ENCODE measurements at places on chromosomes 3 and 15. TPM values are rescaled to one million over a fixed set of nuclear protein-coding genes. Genes with fewer than 3 reads are reported as not detected.

Gene SERPINI1
- 6.1 TPM for total RNA-seq

DNA sequence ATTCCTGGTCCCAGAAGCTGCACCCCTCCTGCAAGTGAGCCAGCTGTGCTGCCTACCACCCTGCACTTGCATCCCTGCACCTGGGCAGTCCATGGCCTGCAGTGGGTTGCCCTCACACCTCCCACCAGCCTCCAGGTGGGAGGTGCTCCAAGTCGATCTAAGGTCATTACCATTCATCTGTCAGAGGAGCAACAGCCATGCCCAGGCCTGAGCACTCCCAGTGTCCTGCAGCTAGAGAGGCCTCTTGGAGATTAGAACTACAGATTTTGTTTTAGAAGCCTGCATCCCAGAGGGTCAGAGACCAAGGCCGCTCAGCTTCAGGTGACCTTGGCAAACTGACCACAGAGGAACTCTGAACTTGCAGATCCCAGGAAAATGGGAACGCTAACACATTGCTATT lies 9.0 kb upstream of the ZXDC start:
- no peak overlapping the region for H3K4me3 ChIP-seq
- no peak for DNase-seq
- no peaks in the 10 kb centered on the region for H3K36me3 ChIP-seq
- peaks cover 34% of the 10 kb centered on the region for H3K4me1 ChIP-seq

Gene DPH3
- total RNA-seq = 26.5 TPM

- H3K4me1 ChIP-seq = peaks cover 16% of the 10 kb centered on the region
- no peak overlapping the region for H3K27ac ChIP-seq
- no peaks in the 10 kb centered on the region for H3K36me3 ChIP-seq
- H3K27me3 ChIP-seq = peaks cover 51% of the 10 kb centered on the region
Measured at GRCh38 chr3:125401402-125401801, 26.3 kb upstream of the ZNF148 start.

Gene RBPMS2
- 202 TPM for total RNA-seq

Gene GOLGA8T
- total RNA-seq = 1.0 TPM

Gene TMF1
- 20.6 TPM for total RNA-seq

Gene OR5AC2
- total RNA-seq = not detected

- no peaks in the 10 kb centered on the region for H3K27me3 ChIP-seq
- peaks cover 15% of the 10 kb centered on the region for H3K4me1 ChIP-seq
- no peak overlapping the region for H3K27ac ChIP-seq
- no peaks in the 10 kb centered on the region for H3K36me3 ChIP-seq
Measured at GRCh38 chr3:24237971-24238706, 256.5 kb downstream of the THRB start.

GRCh38 chr15:49309889-49310288 lies 113.2 kb upstream of the FGF7 start:
- H3K27me3 ChIP-seq = no peaks in the 10 kb centered on the region
- H3K4me3 ChIP-seq = no peak overlapping the region
- no peak for DNase-seq
- no peak overlapping the region for H3K27ac ChIP-seq

Gene SV2B
- 1.4 TPM for total RNA-seq

DNA sequence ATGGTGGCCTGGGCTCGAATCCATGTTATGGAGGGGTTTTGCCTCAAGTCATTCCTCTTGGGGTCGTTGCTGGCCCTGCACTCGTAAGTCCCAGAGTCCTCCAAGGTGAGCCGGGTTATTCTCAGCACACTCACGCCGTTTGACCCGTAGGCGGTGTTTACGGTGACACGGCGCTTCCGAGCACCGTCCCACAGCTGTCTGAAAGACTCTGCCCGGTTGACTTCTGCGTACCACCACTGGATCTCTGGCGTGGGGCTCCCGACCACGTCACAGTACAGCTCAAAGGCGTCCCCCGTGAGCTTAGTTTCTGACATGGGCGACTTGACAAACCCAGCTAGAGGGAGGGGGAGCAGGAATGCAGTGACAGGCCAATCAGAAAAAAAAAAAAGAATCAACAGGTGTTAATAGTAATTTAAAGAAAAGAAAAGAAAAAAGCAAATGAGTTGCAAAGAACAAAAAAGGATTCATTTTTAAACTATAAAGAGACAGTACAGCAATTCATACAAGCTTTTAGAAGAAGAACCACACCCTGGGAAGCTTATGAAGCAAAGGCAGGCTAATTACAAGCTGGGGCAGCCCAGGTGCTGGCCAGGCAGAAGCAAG lies 36.1 kb downstream of the NPTN start:
- no peak overlapping the region for H3K4me3 ChIP-seq
- H3K4me1 ChIP-seq = peaks cover 64% of the 10 kb centered on the region
- peak overlapping the region; percentile 37 for H3K27ac ChIP-seq
- H3K36me3 ChIP-seq = no peaks in the 10 kb centered on the region
- no peaks in the 10 kb centered on the region for H3K27me3 ChIP-seq
- no peak for DNase-seq

- H3K27ac ChIP-seq = no peak overlapping the region
- H3K4me3 ChIP-seq = no peak overlapping the region
- peaks cover 17% of the 10 kb centered on the region for H3K4me1 ChIP-seq
Measured at GRCh38 chr3:39166134-39166710, 12.8 kb upstream of the CSRNP1 start.

Gene ANKUB1
- total RNA-seq = not detected

Gene SPESP1
- not detected for total RNA-seq

DNA sequence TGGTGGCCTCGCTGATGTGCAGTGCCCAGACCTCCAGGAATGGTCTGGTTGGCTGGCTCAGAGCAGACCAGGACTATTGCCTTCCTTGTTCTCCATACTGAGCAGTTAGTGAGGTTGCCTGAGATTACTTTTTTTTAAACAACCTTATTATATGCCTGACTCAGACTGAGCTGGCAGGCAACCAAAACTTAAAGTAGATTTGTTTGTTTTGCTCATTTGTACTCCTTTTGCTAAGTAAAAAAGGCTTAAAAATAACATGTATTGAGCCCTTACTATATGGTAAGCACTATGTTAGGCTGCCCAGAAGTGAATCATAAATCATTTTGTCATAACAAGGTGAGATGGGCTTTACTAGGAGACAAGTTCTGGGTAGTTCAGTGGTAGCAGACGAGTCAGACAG lies 92.4 kb downstream of the GHSR start:
- no peak overlapping the region for H3K27ac ChIP-seq
- peaks cover 47% of the 10 kb centered on the region for H3K36me3 ChIP-seq
- no peak for DNase-seq
- no peak overlapping the region for H3K4me3 ChIP-seq

- peak; percentile 78 for DNase-seq
- no peaks in the 10 kb centered on the region for H3K4me1 ChIP-seq
- no peaks in the 10 kb centered on the region for H3K27me3 ChIP-seq
- no peaks in the 10 kb centered on the region for H3K36me3 ChIP-seq
Measured at GRCh38 chr3:196837819-196838420, 29.8 kb upstream of the SENP5 start.

Gene TIPARP
- total RNA-seq = 5.6 TPM

All from WTC11 (cell line).